AML-193 (cell line): ENCODE measurements at places on chromosomes 1 and 21.
A peak's percentile ranks its signal among the peaks of the same experiment; 100 is the strongest.

GRCh38 chr1:109149874-109150601 lies 36.1 kb downstream of the ELAPOR1 start:
- no peak for DNase-seq

- DNase-seq = no peak
These were observed 3.3 kb upstream of the NT5C1A start for GRCh38 chr1:39675220-39675619.

DNA sequence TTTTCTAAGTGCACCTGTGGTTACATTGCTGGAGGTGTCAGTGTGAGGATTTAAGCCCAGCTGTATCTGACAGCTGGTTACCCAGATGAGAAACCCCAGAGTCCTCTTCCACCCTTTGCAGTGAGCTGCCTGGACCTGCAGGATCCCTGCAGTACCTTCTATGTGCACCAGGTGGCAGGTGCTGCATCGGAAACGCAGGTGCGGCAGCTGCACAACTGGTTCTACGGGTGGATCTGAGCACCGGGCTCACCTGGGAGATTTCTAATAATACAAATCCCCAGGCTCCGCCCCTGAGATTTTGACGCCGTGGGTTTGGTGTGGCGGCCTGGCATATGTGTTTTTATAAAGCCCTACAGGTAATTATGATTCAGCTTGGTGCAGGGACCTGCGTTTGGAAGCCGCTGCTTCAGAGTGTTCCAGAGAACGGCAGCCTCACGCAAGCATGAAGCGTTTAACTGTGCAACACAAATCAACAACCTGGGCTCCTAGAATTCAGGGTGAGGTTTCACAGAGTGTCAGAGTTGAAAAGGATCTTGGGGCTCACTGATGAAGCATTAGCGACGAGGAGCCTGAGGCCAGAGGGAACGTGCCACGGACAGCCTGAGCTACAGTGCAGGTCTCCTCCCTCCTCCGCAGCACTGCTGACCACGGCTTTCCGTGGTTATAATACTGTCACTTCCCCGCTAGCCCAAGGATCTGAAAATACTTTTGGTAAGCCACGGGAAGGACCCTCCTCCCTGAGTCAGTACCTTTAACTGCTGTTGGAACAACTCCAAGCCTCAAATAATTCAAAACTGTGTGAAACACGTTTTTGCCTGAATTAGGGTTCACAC lies 96.7 kb upstream of the TRABD2B start:
- DNase-seq = peak; percentile 15

GRCh38 chr1:236287757-236288619 lies 6.2 kb upstream of the ERO1B start:
- DNase-seq = no peak

GRCh38 chr1:222167111-222167510 lies 380.8 kb downstream of the HHIPL2 start:
- DNase-seq = peak; percentile 20

- DNase-seq = no peak
These were observed 261.5 kb downstream of the GPATCH2 start for GRCh38 chr1:217369271-217369981.

DNA sequence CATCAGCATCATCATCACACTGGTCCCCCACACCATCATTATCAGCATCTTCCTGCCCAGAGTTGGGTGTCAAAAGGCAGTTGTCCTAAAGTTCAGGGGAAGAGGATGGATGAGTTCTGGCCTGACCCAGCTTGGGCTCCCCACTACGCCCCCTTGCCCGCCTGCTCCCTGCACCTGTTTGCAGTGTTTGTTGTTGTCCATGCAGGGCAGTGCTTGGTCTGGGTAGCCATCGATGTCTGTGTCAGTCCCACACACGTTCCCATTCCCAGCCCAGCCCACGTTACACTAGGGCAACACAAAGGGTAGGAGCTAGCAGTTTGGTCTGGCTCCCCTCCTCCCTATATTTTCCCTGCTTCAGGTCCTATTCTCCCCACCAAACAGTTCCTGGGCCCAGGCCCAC lies 6.8 kb downstream of the THBS3 start:
- DNase-seq = no peak

GRCh38 chr1:201584471-201585092 lies 45.7 kb downstream of the NAV1 start:
- DNase-seq = no peak

DNA sequence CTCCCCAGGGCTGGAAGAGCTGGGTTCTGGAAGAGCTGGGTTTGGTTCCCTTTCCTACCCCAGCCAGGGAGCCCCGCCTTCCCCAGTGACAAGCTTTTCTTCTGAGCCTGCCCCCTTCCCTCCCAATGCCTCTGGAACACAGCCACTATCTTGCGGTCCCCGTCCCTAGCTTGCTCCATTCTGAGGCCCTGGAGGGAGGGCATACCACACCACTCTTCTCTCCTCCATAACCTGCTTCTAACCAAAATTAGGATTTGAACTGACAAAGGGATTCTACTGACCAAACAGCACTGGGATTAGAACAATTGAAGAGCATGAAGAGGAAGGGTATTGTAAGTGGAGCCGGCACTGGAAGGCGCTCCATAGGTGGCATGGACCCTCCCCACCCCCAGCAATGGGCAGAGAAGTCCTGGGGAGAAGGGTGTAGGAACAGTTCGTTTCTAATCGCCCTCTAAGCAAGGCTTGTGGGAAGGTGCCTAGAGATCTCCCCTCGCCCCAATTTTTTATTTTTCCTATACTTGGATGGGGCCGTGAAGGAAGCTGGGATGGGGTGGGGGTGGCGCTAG lies 690 bp downstream of the C1orf216 start:
- peak; percentile 76 for DNase-seq

- no peak for DNase-seq
These were observed 28.6 kb downstream of the SGIP1 start for GRCh38 chr1:66562561-66562960.

GRCh38 chr1:203177470-203178039 lies 1.9 kb upstream of the MYBPH start:
- DNase-seq = no peak

DNA sequence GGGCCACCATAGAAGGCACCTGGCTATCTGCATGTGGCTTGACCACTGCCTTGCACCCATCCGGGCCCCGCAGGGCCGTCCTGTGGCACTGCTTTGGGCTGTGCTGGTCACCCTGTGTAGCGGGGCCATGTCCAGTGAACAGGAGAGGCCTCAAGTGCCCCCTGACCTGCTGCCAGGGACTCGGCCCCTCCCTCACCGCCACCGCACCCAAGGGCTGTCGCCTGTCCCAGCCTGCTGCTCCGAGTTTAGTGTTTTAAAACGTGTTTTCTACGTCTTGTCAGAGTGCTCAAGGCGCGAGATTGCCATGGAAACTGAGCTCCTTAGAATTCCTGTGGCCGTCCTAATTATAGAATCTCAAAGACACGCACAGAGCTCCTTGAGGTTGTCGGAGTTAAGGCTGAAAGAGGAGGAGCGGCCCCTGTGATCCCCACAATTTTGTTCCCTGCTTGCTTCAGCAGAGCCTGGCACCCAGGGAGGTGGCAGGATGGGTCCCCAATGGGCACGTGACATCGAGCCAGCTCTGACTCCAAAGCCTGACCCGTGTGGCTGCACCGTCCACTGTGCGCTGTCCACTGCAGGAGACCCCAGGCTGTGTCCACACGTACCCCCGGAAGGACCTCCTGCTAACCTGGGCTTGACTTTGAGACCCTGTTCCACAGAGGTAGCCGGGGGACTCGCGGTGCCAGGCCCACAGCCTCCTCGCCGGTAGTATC lies 66.2 kb downstream of the FAAP20 start:
- no peak for DNase-seq

- no peak for DNase-seq
These were observed 18.7 kb downstream of the TFF3 start for GRCh38 chr21:42296501-42296900.

- no peak for DNase-seq
These were observed 30.4 kb downstream of the IFNGR2 start for GRCh38 chr21:33433425-33434114.

DNA sequence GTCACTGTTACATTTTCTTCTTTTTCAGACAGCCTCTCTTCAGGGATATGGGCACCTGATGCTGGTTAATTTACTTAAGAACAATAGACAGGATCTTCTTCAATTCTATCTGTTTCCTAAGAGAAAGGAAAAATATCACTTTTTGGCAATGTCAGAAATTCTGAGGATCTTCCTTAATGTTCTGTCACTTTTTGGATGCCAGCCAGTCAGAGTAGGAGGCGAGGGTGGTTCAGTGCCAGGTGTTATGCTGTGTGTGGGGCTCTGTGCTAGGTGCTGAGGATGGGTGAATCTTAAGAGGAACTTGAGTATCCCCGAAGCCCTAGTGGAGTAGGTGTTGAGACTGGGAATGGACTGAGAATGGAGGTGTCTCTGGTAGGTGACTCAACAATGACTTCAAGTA lies 133.5 kb downstream of the UCK2 start:
- DNase-seq = no peak

DNA sequence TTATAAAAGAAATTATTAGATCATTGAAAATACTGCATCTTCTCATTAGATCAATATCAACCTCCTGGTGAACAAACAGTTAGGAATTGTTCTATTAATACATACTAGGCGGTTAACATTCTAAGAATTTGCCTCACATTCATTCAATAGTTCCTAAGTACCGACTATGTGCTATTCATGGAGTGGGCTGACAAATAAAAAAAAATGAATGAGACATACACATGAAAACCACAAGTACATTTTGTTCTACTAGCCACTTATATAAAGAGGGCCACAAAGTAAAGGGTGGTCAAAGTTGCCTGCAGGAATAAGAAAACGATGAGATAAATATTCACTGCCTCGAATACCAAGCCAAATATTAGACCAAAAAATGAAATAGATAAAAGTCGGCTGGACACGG lies 294.4 kb downstream of the SDCCAG8 start:
- DNase-seq = no peak

DNA sequence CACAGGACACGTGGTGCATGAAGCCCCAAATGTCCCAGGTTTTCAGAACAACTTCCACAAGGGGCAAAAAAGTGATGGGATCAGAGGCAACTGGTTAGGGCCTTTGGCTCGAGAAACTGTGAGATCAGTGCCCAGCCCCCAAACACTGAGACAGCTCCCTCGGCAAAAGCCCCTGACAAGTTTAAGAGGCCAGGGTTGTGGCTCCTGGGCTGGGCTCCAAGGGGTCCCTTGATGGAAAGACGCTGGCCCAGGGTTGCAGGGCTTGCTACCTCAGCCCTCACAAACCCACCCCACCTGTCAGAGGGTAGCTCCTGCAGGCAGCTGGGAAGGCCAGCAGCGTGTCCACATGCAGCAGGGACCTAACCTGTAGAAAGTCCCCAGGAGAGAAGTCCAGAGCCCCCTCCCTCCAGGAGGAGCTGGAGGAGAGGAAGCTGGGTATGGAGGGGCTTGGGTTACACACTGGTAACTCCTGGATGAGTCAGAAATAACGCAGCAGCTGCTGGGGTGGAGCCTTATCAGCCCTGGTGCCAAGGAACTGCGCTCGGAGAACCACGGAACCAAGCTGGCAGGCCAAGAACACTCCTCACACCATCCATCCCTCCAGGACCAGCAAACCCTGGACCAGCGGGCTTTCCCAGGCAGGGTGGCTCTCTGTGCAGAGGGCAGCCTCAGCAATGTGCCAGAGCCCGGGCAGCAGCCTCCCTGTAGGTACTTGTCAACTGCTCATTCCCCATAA lies 37.5 kb downstream of the CTNNBIP1 start:
- DNase-seq = no peak
